ENCODE measurements at places on chromosomes 1 and 21. TPM values are rescaled to one million over a fixed set of nuclear protein-coding genes. Genes with fewer than 3 reads are reported as not detected.

CD2 gene
- 189 TPM for total RNA-seq

OLFM3 gene
- not detected for total RNA-seq

PTAFR gene
- total RNA-seq: 0.47 TPM

KLHDC7A gene
- not detected for total RNA-seq

ADGRB2 gene
- 0.05 TPM for total RNA-seq

TSPAN1 gene
- not detected for total RNA-seq

TSPAN2 gene
- total RNA-seq: 0.84 TPM

SFPQ gene
- total RNA-seq: 348 TPM

PLA2G2D gene
- not detected for total RNA-seq

ITLN2 gene
- not detected for total RNA-seq

KLHDC9 gene
- 0.61 TPM for total RNA-seq

CELSR2 gene
- total RNA-seq: 5.2 TPM

CFAP107 gene
- total RNA-seq: not detected

LCE1A gene
- total RNA-seq: not detected

LRRC3 gene
- 3.4 TPM for total RNA-seq

LHX4 gene
- not detected for total RNA-seq

DIO1 gene
- not detected for total RNA-seq

ANGPTL1 gene
- total RNA-seq: not detected

LAPTM5 gene
- 413 TPM for total RNA-seq

KRTAP13-2 gene
- not detected for total RNA-seq

INSRR gene
- 0.21 TPM for total RNA-seq

DCDC2B gene
- not detected for total RNA-seq

RSPH1 gene
- total RNA-seq: not detected

OR2G2 gene
- not detected for total RNA-seq

BROX gene
- total RNA-seq: 41.6 TPM

KRTAP11-1 gene
- not detected for total RNA-seq

IL22RA1 gene
- not detected for total RNA-seq

SLAMF6 gene
- total RNA-seq: 24.7 TPM

RNF223 gene
- total RNA-seq: not detected

TNFRSF9 gene
- 0.94 TPM for total RNA-seq

WDR4 gene
- 40.9 TPM for total RNA-seq

LCE2C gene
- total RNA-seq: not detected

C2CD4D gene
- total RNA-seq: 0.23 TPM

TCHH gene
- total RNA-seq: not detected

Measured in activated CD8-positive, alpha-beta T cell treated with anti-CD3 and anti-CD28 coated beads, Interleukin-2, amount 10 ng/mL, durations not matched to agents 7 days and 5 days (primary cell).